ENCODE measurements at places on chromosomes 13 and 19. TPM values are rescaled to one million over a fixed set of nuclear protein-coding genes. Genes with fewer than 3 reads are reported as not detected.

- DNase-seq: no peak
Measured at GRCh38 chr19:2242092-2242537, 5.5 kb downstream of the SF3A2 start.

- DNase-seq: no peak
Measured at GRCh38 chr13:55439450-55439849, 1701.3 kb upstream of the PRR20A start.

GRCh38 chr13:66821551-66821950, 408.6 kb downstream of the PCDH9 start:
- DNase-seq: no peak

GRCh38 chr19:46637224-46637623, 1.2 kb upstream of the GNG8 start:
- no peak for DNase-seq

GRCh38 chr13:19597523-19597922, 35.9 kb upstream of the MPHOSPH8 start:
- no peak for DNase-seq

GRCh38 chr19:35089554-35089953, 26.1 kb upstream of the FXYD3 start:
- DNase-seq: no peak

- no peak for DNase-seq
Measured at GRCh38 chr19:17829855-17830566, 8.7 kb upstream of the INSL3 start.

DNA sequence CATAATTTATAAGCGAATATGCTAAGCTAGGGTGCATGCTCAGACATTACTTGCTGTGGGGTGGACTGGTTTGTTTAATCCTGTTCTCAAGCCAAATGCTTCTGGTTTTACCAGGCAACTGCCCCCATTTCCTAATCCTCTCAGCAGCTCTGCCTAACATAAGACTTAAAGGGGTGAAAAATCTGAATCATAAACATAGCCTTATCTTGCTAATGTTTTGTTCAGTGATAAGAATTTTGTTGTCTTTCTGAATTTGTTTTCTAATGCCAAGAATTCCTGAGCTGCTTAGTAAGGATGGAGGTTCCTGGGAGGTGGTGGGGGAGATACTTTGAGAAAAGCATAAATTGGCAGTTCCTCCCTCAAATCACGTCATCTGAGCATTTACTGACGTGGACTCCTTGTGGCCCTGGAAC, 42.7 kb downstream of the ING1 start:
- DNase-seq: no peak

- DNase-seq: no peak
Measured at GRCh38 chr13:36778083-36778671, 40.8 kb upstream of the RFXAP start.

DNA sequence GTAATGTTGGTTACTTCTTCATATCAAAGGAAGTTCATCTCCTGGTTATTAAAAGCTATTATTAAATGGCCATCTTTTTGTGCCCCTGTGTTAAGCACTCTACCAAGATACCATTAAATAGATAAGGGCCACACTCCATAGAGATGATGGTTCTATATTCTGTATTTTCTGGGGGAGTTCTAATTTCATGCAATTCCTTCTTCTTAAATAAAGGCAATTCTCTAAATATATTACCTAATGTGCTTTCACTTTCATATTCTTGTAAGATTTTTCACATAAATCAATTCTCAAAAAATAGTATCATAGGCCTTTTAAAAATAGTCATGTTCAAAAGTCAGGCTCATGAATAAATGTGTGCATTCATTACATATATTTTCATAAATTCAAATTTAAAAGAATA, 47.0 kb upstream of the USPL1 start:
- DNase-seq: no peak

- DNase-seq: no peak
Measured at GRCh38 chr13:69999875-70000274, 107.8 kb upstream of the ATXN8OS start.

DNA sequence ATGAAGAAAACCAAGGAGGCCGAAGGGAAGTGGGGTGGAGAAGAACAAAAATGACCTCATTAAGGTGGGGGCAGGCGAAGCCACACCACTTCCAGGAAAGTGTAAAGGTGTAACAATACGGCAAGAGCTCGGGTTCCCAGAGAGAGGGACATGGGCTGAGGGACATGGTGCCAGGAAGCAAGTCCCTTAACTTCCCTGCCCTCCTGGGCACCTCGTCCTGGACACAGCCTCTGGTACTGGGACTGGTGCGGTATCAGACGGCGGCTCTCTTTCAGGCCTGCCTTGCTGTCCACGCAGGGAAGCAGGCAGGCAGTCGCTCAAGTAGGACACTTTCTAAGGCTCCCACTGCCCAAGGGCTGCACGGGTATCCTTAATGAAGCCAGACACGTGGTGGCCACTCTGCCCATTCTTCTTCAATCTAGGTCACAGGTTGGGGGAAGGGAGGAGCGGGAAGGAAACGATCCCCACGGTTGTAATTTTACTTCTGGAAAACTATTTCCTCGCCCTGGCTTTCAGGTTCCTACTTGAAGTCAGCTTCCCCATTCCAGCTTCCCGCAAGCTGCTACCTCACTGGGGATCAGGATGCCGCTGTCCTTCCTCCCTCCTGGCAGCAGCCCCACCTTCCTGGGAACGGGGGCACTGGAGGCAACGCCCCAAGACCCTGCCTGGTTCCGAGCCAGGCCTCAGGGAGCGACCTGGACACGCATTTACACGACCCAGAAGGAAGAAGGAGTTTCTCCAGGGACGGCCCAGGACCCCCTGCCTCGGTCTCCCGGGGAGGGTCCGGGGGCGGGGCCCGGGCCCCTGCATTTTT, 1.2 kb downstream of the AP3D1 start:
- DNase-seq: no peak

- no peak for DNase-seq
Measured at GRCh38 chr19:14091813-14092462, 1.4 kb upstream of the SAMD1 start.

- no peak for DNase-seq
Measured at GRCh38 chr13:50277127-50277526, 261.9 kb downstream of the KCNRG start.

DNA sequence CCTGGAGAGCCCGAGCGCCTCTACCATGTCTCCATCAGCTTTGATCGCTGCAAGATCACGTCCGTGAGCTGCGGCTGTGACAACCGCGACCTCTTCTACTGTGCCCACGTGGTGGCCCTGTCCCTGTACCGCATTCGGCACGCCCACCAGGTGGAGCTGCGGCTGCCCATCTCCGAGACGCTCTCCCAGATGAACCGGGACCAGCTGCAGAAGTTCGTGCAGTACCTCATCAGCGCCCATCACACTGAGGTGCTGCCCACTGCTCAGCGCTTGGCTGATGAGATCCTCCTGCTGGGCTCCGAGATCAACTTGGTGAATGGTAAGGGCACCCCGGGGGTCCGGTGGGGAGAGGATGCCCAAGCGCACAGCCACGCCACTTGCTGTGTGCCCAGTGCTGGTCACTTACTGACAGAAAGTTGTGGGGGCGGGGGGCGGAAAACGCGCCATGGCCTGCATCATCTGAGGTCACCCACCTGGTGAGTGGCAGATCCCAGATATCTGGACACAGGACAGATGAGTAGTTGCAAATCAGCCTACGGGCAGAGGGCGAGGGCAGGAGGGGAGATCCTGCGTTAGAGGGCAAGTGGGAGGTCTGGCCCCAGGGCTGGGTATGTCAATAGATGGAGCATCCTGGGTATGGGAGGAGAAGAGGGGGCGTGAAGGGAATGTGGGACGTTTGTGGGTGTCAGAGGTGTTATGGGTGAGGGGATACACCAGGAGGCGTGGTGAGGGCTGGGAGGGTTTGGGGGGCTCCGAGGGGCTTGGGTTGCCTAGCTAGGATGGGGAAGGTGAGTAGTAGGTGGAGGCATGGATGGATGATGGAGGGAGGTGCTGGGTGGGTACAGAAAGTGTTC, 9.8 kb downstream of the ZSWIM4 start:
- no peak for DNase-seq

DNA sequence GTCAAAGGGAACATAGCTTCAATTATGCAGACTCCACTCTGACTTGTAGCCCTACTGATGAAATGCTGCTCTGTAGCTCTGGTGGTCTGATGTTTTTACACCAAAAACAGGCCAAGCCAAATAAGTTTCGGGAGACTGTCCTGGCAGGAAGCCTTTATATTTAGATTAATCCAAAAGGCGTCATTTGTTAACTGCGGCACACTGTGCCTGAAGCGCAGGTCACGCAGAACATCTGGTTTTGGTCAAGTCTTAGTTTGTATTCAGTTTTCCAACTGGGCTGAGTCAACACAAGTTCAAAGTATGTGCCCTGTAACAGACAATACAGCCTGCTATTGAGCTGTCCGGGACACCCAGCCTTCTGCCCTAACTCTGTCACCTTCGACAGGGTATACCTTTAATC, 154.6 kb upstream of the IPO5 start:
- no peak for DNase-seq

- DNase-seq: no peak
Measured at GRCh38 chr13:105627270-105627669, 908.2 kb downstream of the EFNB2 start.

DNA sequence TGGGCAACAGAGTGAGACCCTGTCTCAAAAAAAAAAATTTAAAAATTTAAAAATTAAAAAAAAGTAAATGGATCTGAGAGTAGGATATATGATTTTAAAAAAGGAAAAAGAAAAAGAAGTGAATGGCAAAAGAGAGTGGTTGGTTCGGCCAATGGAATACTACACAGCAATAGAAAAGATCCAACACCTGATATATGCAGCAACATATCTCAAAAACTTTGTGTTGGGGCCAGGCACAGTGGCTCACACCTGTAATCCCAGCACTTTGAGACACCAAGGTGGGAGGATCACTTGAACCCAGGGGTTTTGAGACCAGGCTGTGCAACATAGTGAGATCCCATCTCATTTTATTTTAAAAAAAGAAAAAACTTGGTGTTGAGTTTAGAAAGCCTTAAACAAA, 1.4 kb upstream of the LYPD3 start:
- no peak for DNase-seq

- DNase-seq: no peak
Measured at GRCh38 chr19:7460562-7460966, 28.3 kb downstream of the PEX11G start.

- DNase-seq: no peak
Measured at GRCh38 chr13:46297361-46297811, 85.7 kb downstream of the LRRC63 start.

DNA sequence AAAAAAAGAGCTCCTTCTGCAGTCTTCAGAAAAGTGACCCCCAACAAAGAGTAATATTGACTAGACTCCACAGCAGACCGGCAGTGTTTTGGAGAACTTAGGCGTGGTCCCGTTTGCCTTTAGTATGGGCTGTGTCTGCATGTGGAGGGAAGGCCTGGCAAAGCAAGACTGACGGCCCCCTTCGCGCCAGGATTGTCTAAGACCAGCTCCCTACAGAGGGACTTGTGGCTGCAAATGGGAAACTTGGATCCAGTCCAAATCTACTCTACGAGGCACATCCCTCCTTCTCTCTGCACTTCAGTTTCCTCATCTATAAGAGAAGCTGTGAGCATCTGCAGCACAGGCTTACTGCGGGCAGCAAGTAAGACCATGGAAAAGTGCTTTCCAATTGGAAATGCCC, 350.0 kb downstream of the ZNF536 start:
- no peak for DNase-seq

GRCh38 chr13:97434397-97435201, 630 bp downstream of the RAP2A start:
- peak; percentile 46 for DNase-seq

DNA sequence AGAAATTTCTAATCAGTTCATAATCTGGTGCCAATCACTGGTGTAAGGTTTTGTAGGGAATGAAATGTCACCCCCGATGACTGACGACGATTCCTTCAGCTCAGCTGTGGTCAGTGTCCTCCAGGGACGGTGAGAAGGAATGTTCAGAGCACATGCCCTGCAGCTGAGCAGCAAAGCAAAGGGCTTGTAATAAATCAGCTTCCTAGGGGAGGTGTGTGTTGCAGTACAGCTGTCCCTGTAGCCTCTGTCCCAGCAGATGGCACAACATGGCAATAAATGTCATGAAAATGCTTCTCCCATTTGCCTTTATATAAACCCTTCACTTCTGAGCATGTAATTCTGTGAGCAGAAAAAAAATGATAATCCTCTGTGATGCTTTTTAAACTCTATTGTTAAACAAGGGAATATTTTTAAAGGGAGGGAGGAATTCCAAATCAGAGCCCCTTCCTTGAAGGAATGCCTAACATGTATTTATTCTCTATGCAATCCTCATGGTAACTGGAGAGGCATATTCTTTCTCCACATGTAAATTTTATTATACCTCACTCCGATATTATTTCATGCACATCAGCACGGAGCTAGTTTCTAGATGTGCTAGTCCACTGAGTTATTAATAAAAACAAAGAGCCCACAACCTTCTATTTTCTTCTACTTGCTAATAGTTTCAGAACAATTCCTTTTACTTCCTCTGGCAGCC, 102.5 kb downstream of the FAM216B start:
- DNase-seq: no peak

GRCh38 chr13:32427852-32428580, at the start of gene N4BP2L1:
Gene N4BP2L1, minus strand, starts transcription at chr13:32428130. Its CDS starts 48 bp downstream, at chr13:32428082.
- DNase-seq: peak; percentile 73

GRCh38 chr13:42680748-42681147, 100.6 kb upstream of the FAM216B start:
- DNase-seq: no peak

DNA sequence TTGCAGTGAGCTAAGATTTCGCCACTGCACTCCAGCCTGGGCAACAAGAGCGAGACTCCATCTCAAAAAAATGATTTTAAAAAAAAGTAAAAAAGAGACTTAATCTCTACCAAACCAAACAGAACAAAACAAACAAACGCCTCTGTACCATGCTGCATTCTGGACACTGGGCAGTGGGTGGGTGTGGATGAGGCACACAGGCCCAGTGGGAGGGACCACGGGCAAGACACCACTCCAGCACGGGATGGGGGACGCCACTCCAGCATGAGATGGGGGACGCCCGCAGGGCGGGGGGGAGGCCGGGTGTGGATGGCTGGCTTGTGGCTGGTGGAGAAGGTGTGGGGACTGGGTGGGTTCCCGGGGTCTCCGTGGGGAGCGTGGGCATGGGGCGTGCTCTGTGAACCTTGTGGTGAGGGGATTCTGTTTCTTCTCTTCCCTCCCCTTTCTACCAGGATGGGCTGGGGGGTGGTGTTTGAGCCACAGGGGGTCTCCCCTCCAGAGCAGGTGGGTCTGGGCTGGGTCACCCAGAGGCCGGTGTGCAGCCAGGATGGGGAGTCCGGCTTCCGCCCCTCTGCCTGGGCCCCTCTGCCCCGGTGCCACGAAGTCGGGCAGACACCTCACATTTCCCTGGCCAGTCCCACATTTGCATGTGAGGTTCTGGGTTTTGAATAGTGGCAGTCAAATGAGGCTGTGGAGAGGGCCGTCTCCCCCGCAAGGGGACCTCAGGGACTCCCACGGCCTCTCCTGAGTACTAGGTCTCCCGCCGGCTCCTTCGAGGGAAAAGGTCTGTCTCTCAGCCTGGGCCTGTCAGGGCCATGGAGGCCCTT, 23.9 kb upstream of the MATK start:
- no peak for DNase-seq

GRCh38 chr13:114194853-114195252, 15.8 kb downstream of the CFAP97D2 start:
- no peak for DNase-seq

The SH2D3A gene
- total RNA-seq: 50.3 TPM

The UTP14C gene
- 3.8 TPM for total RNA-seq

The PPP5C gene
- total RNA-seq: 34.8 TPM

The KLK4 gene
- not detected for total RNA-seq

The CYP2A6 gene
- not detected for total RNA-seq

The MED25 gene
- total RNA-seq: 108 TPM

The LYL1 gene
- 17.9 TPM for total RNA-seq

Measured in T-helper 17 cell (primary cell).